ENCODE measurements at places on chromosomes 3 and 15.

GRCh38 chr3:126263971-126264370 lies 83.6 kb upstream of the ALDH1L1 start:
- no peak for DNase-seq

- no peak for DNase-seq
Observed at GRCh38 chr3:36852071-36852470, 87.7 kb upstream of the DCLK3 start.

- DNase-seq = no peak
Observed at GRCh38 chr15:77508541-77509243, 88.0 kb downstream of the HMG20A start.

DNA sequence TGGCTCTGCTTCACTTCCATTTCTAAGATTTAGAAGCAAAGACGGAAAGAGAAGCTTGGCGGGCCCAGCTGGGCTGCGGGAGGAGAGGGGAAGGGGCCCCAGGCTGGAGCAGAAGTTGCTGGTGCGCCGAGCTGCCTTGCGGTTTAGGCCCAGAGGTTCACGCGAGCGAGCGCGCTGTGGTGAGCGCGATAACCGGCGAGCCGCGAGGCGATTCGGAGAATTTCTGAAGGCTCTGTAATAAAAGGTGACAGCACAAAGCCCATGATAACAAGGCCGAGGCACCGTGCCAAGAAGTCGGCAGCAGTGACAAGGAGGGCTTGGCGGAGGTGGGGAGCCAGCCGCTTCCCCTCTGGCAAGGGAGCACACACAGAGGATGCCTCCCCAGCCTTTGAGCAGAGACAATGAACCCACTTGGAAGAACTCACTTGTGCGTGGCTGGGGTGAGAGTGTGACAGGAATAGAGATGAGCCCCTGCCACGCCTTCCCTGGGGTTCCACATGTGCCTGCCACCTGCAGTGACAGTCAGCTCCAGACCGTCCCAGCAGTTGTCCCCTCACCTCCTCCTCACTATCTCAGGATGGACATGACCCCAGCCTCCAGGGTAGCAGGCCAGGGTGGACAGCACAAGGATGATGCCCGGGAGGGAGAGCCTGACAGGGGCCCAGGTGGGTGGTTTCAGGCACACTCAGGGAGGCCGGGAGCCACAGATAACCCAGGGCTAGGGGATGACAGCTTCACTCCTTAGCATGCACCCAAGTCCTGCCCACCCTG lies 315.2 kb downstream of the UACA start:
- peak; percentile 86 for DNase-seq

- no peak for DNase-seq
Observed at GRCh38 chr3:21839592-21839991, 88.6 kb upstream of the ZNF385D start.

All from CD4-positive, CD25-positive, alpha-beta regulatory T cell (primary cell).